Activated gamma-delta T cell treated with anti-CD3 and anti-CD28 coated beads, Interleukin-2, amount 50 U/mL, for 16 hours (primary cell): ENCODE measurements at places on chromosomes 2 and 18.

- DNase-seq: no peak
Measured at GRCh38 chr2:240198226-240198625, 57.8 kb upstream of the OTOS start.

DNA sequence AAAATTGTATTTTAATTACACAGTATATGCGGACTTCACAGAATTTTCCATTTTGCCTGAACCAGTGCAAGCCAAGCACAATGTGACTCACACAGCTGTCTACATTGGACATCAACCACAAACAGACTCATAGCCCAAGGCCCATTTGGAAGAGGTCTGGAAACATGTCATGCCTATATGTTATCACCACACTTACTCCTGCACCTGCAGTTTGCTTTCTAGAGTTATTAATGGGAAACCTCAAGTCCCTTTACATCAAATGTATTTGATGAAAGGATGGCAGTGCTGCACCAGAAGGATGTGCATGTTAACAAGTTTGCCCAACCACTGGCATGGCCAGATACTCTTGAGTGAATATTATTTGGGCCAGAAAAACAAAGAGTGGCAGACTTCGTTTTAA, 548.9 kb upstream of the CDH2 start:
- DNase-seq: no peak

- DNase-seq: no peak
Measured at GRCh38 chr18:23092121-23092520, 43.2 kb upstream of the CABLES1 start.

GRCh38 chr2:71787108-71787415, 333.7 kb downstream of the DYSF start:
- no peak for DNase-seq

DNA sequence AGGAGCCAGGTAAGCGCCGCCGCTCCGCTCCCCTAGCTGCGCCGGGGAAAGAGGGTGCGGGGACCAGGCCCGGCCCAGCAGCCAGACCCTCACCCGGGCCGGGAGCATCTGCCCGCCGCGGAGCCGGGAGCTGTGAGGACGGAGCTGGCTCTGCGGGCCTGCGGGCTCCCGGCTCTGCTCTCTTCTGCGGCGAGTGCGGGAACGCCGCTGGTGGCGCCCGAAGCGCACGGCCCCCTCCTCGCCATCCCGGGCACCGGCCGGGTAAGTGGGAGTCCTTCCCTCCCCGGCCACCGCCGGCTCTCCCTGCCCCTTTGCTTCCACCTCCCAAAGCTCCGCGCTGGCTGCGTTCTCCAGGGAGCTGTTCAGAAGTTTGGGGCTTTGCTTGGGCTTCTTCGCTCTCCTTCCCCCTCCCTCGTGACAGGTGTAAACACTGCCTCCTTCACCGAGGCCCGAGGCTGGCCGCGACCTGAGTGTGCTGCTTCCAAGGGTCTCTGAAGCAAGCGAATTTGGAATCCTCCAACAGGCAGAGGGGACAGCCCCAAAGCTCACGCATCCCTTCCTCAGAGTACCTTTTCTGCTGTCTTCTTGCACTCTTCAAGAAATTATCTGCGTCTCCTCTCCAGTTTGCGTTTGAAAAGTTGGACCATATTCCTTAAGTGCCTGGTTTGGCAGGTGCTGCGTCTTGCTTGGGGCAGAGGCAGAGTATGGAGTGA, 632 bp downstream of the AFTPH start:
- DNase-seq: peak; percentile 8

GRCh38 chr2:45699032-45699658, 47.7 kb downstream of the PRKCE start:
- DNase-seq: no peak

- DNase-seq: no peak
Measured at GRCh38 chr2:190765386-190766173, 115.0 kb upstream of the GLS start.

DNA sequence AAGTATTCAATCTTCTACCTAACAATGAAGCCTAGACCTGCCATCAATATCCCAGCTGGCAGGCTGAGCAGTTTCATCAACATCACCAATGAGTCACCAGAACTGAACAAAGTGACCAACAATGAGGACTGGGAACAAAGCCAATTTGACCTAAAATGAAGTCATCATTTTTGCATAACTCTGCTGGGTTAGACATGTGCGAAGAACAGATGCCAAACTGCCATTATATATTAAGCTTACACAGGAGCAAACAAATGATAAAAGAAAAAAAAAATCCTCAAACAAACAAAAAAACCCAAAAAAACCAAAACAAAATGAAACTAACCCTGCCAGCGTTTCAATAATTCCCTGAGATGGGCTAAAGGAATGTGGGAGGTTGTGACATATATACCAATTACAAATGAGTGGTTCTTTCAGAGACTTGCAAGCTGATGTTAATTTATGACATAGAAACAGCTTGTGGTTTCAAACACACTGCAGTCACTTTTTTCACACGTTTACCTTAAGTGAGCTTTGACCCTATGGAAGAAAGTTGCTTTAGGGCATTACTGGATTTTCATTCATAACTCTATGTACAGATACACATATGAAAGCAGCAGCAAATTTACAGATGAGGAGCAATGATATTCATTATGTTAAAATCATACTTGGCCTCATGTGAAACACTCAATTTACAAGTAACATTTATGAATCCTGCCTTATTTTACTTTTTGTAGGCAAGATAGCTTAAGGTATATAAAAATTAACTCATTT, 56.9 kb upstream of the CCDC141 start:
- no peak for DNase-seq

- DNase-seq: no peak
Measured at GRCh38 chr2:11278219-11278618, 66.2 kb downstream of the ROCK2 start.

- DNase-seq: no peak
Measured at GRCh38 chr2:224570328-224570993, 14.7 kb downstream of the CUL3 start.

- DNase-seq: no peak
Measured at GRCh38 chr18:30634249-30634648, 408.3 kb downstream of the DSC3 start.

- no peak for DNase-seq
Measured at GRCh38 chr18:58842978-58843687, 21.5 kb upstream of the ZNF532 start.
